Hematopoietic multipotent progenitor cell treated with erythropoietin and hydrocortisone succinate and interleukin-3 and kit ligand, for 17 days (in vitro differentiated cells): ENCODE measurements at places on chromosomes 1 and 21.

GRCh38 chr21:45818276-45818903, 163.2 kb upstream of the COL6A1 start:
- DNase-seq: no peak

DNA sequence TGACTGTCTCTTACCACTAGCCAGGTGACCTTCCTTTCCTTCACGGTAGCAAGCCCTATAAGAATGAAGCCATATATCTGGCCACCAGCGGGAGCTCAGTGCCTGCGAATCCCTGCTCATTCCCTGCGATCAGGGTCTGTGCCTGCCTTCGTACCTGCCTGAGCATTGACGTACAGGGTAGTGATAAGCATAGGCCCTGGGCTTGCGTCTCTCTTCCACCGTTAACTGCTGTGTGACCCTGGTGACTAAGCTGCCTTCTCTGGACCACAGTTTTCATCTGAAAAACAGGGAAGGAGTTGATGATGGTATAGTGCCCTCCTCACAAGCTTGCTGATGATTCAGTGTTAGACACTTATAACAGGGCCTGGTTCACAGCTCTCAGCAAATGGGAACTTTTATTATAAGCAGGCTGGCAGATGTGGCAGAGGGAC, 4.1 kb downstream of the ZC3H12A start:
- no peak for DNase-seq

DNA sequence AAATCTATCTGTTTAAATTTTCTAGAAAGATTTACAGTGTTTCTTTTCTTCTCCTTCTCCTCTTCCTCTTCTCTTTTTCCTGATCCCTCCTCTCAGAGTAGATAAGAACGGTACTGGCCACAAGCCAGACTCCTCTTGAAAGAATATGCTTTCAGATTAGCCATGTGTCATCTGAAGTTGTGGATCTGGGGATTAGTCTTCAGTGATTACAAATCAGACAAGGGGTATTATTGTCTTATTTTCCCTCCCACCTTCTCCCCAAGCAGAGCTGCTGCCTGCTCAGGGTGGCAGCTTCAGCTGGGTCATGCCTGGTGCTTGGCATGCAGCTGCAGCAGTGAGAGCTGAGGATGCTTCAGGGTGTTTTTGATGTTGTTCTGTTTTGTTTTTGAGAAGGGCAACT, 42.7 kb downstream of the SGIP1 start:
- DNase-seq: no peak

- no peak for DNase-seq
Measured at GRCh38 chr1:200445213-200445612, 35.4 kb upstream of the ZNF281 start.

DNA sequence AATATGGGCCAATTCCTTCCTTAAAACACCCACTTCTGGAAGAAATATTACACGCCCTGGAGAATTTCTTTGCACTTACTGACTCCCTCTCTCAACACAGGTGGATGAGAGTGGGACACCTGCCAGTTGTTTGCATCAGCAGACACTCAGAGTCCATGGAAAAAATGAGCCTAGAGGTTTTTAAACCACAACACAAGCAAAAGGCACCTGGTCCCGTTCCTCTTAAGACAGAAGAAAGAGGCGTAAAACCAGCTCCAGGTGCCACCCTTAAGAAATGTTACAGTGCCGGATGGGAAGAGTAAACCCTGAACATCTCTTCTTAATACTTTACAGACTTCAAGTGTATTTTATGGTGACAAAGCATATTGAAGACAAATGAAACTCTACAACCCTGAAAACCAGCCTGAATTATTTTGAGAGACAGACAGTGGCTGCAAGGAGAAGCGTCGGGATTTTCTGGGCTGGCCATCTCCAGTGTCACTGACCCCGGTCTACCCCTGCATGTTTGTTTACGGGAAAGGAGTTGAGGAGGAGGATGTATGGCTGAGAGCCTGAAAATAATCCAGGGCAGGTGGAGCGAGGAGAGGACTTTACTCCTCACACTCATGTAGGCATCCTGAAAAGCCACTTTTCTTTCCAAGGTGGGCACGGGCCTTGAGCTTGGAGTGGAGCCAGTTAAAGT, 7.8 kb upstream of the RIPK4 start:
- DNase-seq: no peak

GRCh38 chr1:59985911-59986515, 59.4 kb upstream of the CYP2J2 start:
- no peak for DNase-seq

- DNase-seq: no peak
Measured at GRCh38 chr1:225750420-225750819, 27.2 kb upstream of the SRP9 start.

GRCh38 chr1:10046356-10047085, 13.8 kb downstream of the UBE4B start:
- DNase-seq: peak; percentile 61

DNA sequence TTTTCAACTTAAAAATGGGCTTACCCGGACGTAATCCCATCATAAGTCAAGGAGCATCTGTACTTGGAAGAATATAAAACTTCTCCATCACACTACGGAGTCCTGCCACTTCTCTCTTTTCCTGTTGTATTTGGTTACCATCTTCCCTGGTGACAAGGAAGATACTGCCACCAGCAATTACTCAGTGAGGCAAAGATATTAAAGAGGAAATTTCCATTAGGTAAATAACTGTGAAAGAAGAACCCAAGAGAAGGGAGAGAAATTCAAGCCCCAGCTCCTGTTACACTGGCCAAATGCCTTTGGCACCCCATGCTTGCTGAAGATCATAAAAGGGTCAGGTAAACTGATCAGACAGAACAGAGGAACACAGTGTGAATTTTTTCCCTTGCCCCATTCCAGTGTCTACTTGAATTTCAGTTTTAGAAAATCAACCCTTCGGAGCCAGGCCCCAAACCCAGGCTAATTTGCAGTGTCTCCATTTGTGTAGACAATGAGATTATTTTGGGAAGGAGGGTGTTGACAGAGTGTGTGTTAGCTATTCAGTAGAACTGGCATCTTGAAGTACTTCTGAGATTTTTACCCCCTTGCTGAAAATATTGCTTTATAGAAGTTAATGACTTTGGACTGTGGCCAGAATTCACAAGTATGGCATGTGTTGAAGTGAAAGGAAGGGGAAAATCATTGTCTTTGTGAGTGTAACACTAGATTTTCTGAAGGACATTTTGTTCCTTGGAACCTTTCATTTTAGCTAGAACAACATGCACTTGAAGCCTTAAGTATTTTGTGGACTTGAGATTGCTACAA, 167.1 kb downstream of the DHRS3 start:
- no peak for DNase-seq

- no peak for DNase-seq
Measured at GRCh38 chr1:203059485-203059884, 26.3 kb downstream of the MYOG start.

DNA sequence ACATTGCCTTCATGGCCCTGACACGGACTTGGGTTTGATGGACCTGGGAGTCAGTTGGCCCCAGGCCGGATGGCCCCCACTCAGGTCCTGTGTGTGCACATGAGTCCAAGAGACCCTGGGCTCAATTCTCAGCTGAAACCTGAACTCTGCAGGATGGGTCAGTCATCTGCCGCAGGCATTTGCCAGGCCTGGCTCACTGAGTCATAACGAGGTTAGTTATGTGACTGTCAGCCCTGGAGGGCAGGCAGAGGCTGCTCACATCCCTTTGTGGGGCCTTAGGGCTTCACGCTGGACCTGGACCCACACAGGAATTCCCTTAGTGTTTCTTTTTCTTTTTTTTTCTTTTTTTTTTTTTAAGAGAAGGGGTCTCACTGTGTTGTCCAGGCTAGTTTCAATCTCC, 46.5 kb downstream of the PSMG1 start:
- DNase-seq: no peak

GRCh38 chr1:234843946-234844345, 234.0 kb upstream of the IRF2BP2 start:
- no peak for DNase-seq

GRCh38 chr21:18104802-18105201, 139.8 kb upstream of the CHODL start:
- DNase-seq: no peak

- no peak for DNase-seq
Measured at GRCh38 chr1:32386676-32387392, 7.4 kb downstream of the BSDC1 start.

DNA sequence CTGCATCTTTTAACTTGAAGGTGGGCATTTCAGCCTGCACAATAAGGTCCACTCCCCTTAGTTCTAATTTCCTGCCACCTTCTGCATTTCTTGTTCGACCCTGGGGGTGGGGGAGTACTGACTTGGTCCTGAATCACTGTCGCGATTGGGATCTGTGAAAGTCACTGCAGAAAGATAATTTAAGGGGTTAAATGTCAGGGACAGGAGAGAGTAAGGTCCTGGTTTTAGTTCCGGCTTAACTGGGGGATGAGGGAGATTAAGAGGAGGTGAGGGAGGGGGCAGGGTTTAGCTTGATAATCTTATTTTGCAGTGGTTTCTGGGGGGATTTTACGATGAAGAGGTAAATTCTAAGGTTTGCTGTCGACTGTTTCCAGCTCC, 128.1 kb downstream of the MRPS6 start:
- no peak for DNase-seq

DNA sequence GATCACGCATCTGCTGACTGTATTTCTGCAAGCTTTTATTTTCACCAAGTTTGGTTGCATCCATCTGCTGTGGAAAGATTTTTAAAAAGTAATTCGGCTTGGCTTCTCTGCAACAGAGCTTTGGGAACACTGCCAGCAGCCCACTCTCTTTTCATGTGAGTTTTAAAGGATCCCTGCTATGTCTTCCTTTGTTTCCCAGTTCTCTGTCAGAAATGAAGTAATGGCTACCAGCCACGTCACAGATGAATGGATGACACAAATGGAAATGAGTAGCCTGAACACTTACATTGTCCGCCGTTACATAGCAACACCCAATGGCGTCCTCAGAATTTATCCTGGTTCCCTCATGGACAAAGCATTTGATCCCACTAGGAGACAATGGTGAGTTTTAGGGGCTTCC, 80.6 kb upstream of the RAVER2 start:
- no peak for DNase-seq

GRCh38 chr1:176791906-176792305, 328.9 kb downstream of the PAPPA2 start:
- DNase-seq: no peak

- DNase-seq: no peak
Measured at GRCh38 chr1:189726806-189727205, 750.9 kb downstream of the BRINP3 start.

DNA sequence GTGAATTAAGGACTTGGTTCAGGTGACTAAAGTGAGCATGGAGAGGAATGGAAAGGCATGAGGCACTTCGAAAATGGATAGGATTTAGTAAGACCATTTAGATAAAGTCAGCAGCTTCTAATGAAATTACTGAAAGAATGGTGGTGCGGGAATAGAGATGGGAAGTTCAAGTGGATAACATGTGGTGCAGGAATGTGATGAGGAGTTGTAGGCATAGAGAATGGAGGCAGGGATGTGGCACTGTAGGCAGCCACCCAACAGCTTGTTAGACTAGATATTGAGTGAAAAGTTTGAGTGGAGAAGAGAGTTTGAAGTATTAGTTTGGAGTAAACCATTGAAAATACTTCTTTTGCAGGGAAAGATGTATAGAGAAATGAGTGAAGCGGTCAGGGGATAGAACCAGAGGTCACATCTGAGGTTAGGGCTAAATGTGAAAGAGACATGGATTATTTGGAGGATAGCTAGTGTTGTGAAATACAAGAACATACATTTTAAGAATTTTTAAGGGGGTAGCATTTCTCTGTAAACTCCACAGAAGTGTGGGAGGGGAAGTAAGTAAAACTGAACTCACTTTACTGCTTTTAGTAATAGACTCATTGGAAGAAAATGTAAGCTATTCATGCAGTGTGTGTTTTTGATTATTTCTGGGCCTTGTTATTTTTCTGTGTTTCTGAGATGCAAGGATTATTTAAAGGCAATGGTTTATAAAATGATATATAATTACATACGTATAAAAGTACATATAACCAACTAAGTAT, 46.2 kb downstream of the DYRK1A start:
- no peak for DNase-seq

- no peak for DNase-seq
Measured at GRCh38 chr1:44655609-44656008, 18.7 kb downstream of the TMEM53 start.

GRCh38 chr1:72097851-72098570, 184.3 kb downstream of the NEGR1 start:
- no peak for DNase-seq

- no peak for DNase-seq
Measured at GRCh38 chr1:214458541-214458940, 92.9 kb downstream of the PTPN14 start.

DNA sequence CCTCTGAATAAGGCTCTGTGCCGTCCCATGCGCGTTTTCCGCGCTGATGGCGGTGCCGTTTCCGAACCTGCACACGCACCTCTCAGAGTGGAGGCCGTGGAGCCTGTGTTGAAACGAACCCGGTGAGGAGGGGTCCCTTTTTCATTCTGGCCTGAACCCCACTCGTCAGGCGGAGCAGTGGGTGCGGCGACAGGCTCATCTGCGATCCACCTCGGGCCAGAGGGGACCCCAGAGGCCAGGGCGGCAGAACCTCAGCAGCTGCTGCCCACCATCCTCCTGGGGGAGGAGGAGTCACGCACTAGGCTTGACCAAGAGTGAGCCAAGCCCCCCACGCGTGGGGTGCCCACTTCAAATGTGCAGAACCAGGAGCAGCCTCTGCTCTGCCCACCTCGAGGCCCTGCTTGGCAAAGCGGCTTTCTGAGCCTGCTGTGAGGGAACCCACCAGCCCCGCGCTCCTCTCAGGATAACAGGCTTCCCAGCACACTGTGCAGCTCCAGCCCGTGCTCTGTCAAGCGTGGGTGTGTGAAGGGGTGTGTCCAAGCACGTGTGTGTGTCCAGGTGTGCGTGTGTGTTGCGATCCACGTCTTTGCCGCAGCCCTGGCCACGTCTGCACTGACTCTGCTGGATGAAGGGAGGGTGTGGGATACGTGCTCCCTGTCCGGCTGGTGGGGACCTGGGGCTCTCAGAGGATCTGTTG, 6.8 kb downstream of the PRDM16 start:
- no peak for DNase-seq

DNA sequence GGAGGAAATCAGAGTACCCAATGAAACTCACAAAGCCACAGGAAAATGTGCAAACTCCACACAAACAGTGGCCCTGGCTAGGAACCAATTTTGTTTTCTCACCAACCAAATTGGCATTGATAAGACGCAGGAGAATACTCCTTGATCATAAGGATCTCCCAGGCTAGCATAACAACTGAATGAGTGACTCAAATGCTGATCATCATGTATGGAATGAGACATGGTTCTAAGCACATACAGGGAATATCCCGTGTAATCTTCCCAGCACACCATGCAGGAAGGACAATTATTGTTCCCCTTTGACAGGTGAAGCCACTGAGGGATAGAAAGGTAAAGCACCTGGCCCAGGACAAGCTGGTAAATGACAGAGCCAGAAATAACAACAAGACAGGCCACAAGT, 180.0 kb upstream of the DUSP10 start:
- DNase-seq: no peak

DNA sequence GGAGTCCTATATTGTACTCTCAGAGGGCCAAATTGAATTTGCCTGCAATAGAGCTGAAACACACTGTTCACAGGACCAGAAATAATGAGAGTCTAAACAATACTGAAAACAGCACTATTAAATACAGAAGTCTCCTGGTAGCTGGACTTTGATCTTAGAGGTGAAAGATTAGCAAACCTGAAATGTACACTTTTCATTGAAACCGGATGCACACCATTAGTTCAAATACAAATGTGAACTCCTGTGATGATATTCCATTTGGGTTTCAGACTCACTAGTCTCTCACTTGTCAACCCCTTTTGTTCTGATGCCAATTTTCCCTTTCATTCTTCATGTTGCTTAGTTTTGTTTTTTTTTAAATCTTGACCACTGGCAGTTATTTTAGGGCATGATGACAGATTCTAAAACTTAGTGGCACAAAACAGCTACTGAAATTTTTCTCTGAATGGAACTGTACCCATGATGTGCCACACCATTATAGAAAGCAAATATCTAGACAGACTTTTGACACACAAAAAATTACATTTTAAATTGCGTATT, 5.9 kb upstream of the TNFSF4 start:
- DNase-seq: no peak
